ENCODE measurements at places on chromosomes 12 and 14.

- DNase-seq = no peak
Measured at GRCh38 chr14:24960816-24961215, 89.1 kb downstream of the STXBP6 start.

DNA sequence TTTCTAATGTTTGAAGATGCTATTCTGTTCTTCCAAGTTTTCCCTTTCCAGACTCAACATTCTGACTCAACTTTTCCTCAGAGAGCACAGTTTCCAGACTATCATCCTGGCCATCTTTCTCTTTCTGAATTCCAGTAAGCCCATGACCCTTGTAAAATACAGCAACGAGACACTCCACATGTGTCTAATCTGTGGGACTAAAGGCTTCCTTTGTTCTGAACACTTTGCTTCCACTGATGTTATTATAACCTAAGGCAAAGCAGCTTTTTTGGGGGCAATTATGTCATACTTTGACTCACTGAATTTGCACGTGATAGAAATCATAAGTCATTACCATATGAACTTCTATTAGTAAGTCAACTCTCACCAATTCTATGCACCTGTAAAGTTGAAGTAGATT is 6.3 kb upstream of the ART4 start:
- DNase-seq = no peak

GRCh38 chr12:13957576-13957975 is 23.8 kb downstream of the GRIN2B start:
- DNase-seq = no peak

DNA sequence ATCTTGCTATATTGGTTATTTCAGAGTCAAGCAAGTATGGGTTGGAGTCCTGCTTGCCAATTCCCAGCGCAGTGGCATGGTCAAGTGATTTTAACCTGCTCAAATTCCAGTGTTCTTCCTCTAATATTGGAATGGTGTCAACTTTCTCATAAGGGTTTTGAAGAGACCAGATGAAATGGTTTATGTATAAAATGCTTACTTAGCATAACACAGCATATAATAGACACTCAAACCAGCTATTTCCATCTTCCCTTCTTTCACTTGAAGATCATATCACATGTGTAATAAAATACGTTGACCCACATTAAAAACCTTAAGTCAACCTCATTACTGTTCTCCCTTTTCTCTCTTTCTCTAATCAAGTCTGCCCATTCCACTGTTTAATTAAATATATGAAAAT is 144.0 kb downstream of the NAV3 start:
- DNase-seq = no peak

- DNase-seq = no peak
Measured at GRCh38 chr12:124144531-124145194, 150.2 kb upstream of the RFLNA start.

GRCh38 chr14:77457115-77457521 is 283 bp downstream of the VIPAS39 start:
- DNase-seq = no peak
